Cerebellar nuclear complex (tissue), 1 donor: ENCODE measurements at places on chromosomes 4 and X.

DNA sequence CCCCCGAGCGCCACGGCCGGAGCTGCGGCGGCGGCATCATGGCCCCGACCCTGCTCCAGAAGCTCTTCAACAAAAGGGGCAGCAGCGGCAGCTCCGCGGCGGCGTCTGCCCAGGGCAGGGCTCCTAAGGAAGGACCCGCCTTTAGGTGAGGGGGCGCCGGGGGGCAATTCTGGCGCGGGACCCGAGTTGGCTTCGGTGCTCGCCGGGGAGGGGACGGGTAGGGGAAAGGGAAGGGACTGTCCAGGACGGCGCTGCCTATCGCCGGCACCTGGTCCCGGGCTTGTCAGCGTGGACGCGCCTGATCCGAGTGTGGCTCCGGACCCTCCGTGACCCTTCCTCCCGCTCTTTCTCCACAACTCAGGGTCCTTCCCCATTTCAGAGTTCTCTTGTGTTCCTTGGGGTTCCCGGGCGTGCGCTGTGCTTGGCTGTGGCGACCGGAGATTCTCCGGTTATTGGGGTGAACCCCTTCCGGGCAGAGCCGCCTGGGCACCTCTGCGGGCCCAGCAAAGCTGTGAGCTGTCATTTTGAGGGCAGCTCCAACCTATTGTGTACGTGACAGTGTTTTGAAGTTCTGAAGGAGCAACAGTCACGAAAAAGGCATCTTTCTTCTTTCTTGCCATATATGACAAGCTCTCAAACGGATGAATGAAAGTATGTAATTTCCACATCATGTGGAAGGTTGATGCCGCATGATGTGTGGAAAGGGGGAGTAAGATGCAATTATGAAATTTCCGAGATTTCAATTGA, 522 bp downstream of the FNIP2 start:
- no peak for DNase-seq

DNA sequence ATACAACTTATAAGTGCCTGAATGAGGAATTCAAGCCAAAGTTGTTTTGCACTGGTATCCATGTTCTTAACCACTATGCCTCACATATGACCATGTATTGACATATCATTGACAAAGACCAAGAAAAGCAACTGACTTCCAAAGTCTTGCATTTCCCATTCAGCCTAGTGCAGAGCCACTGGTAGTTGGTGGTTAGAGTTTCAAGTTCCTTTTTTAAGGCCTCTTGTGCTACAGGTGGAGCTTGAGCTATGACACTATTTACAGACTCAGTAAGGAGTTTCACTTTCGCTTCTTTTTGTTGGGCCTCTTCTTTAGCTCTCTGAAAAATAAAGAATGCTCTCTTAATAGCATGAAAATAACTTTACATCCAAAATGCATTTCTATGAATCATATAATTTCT, 763.0 kb downstream of the DMD start:
- DNase-seq, result no peak

GRCh38 chrX:152520653-152521052, 69.5 kb upstream of the GABRA3 start:
- no peak for DNase-seq

- DNase-seq, result no peak
Measured at GRCh38 chrX:39491548-39492297, 606.0 kb downstream of the BCOR start.

- DNase-seq, result no peak
Measured at GRCh38 chr4:37623940-37624339, 62.2 kb downstream of the RELL1 start.

DNA sequence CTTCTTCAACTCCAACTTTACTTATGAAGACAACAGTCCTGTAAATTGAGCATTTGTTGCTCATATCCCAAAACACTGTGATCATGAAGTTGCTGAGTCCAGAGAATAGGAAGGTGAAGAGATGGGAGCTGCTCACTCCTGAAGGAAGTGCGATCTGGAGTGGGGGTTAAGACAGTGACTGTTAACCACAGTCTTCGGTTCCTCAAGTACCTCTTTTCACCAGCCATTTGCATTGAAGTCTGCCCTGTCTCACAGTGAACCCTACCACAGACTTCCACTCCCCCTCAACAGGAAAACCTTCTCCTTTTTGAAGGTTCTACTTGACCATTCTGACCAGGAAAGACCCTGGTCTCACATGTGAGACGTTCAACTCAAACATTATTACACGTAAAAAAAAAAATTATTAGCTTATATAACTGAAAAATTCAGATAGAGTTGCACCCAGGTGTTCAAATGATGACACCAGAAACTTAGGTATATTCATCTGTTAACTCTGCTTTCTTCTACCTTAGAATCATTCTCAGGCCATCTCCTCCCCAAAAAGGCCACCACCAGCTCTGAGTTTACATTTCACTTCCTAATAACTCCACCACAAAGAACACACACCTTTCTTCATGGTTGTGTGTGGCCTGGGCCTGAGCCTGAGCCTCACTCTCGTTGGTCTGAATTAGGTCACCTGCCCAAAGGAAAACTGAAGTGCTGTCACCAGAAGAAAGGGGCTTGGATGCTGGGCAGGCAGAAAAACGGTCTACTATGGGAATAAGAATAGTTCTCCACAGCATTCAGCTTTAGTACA, 199.2 kb downstream of the DCTD start:
- no peak for DNase-seq

DNA sequence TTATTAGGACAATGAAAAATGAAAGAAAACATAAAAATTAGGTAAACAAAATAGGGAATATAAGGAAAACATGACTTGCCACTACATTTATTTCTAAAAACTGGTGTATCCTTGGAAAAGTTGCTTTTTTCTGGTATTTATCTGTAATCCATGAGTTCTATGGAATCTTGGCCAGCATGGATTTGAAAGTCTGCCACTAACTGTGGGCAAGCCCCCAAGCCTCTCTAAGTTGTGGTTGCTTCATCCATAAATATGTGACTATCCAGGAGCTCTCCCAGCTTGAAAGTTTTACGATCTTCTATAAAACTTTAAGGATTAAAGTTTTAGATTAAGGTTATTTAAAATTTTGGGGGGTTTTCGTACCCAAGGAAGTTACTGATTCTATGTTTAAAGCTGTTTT, 21.8 kb downstream of the RPS6KA3 start:
- DNase-seq, result no peak

- no peak for DNase-seq
Measured at GRCh38 chrX:18255059-18255458, 34.4 kb upstream of the BEND2 start.

DNA sequence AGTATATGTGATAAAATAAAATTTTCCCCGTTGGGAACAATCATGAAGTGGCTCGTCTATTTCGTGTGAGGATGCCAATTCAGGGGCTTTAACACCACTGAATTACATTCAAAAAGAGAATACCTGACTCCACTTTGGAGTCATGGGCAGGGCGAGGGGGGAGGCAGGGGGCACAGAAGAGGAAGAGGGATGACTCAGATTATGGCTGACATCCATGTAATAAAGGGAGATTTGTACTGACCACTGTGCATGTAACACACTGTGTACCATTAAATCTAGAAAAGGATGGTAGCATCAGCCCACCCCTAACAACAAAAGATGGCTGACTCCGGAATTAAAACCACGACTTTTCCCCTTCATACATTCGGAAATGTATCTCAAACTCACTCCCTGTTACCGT, 1.3 kb downstream of the SLC9A7 start:
- DNase-seq, result no peak

DNA sequence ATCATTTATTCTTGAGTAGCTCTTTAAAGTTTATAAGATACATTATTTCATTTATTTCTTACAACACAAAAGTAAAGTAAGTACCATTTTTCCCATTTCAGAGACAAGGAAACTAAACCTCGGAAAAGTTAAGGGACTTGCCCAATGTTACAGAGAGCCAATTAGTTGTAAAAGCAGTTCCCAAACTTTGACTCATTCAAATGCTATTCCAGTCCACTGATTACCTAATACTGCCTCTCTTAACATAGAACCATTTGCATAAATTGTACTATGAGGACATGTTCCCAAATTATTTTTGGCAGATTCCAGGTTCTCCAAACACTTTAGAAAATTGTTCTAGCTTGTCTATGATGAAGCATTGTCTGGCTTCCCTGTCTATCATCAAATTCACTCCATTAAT, 45.6 kb upstream of the GRIA3 start:
- DNase-seq, result no peak

- no peak for DNase-seq
Measured at GRCh38 chr4:7698584-7698983, 241.1 kb downstream of the AFAP1 start.

DNA sequence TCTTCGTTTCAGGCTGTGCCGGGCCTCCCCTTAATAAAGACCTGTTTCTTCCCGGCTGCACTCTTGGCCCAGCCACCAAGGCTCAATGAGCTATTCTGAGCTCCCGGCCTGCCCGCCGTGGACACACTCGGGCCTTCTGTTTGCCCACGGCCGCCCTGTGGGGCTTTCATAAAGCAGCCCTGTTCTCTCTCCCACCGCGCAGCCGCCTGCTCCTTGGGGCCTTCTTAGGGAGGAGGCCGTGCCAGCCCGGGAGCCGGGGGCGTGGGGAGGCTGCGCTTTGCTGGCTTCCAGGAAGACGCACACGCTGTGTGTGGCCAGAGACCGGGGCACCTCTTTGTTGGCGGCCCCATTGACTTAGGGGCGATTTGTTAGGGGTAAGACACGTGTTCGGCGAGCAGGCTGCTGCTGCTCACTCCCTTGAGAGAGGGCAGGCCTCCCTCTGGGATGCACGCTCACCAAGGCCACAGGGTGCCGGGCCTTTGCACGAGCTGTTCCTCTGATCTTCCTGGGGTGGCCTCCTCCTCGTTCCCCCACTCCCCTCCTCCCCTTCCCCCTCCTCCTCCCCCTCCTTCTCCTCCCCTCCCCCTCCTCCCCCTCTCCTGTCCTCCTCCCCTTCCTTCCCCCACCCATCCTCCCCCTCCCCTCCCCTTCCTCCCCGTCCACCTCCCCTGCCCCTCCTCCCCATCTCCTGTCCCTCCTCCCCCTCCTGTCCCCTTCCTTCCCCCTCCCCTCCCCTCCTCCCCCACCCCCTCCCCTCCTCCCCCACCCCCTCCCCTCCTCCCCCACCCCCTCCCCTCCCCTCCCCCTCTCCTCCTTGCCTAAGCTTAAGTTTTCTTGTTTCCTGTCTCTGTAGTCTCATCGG, 11.3 kb downstream of the BLOC1S4 start:
- DNase-seq, result no peak

DNA sequence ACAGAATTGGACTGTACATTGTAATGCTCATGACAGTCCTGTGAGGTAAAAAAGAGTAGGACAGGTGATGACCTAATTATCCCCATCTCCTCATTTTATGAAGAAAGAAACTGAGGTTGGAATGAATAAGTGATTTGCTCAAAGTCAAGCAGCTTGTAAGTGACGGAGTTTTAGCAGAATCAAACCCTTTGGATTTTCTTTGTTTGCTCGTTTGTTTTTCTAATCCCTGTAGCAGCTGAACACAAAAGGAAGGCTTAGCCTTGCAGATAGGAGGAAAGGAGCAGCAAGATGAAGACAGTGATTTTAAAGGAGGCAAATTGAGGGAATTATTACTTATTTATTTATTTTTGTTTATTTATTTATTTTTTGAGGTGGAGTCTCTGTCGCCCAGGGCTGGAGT, 528.4 kb upstream of the AMOT start:
- no peak for DNase-seq

DNA sequence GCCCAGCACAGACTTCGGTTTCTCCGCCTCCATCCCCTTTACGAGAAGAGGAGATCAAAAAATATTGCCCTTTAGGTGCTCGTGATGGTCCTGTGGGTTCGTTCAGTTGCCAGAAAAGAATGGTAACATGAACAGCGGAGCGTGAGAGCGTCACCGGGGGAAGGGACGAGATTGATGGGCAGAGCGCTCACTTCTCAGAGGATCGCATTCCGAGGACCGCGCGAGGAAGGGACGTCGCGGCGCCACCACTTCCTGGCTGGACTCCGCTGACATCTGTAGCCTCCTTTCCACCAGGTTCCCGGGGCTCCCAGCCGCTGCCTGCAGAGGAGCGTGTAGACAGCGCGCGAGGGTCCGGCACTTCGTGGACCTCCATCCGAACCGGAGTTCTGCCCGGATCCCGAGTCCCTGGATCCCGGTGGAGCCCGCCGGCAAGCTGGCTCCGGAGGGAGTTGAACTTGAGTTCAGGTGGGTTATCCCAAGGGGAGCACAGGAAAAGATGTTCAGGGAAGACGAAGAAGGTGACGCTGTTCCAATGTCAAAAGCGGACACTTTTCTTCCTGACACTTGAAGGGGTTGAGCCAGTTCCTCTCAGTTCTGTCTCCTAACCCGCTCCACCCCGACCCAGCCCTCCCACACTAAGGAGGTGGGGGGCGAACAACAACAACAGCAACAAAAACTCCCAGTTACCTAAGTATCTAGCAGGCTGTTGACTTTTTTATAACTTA, 484 bp downstream of the GALNTL6 start:
- DNase-seq, result no peak

DNA sequence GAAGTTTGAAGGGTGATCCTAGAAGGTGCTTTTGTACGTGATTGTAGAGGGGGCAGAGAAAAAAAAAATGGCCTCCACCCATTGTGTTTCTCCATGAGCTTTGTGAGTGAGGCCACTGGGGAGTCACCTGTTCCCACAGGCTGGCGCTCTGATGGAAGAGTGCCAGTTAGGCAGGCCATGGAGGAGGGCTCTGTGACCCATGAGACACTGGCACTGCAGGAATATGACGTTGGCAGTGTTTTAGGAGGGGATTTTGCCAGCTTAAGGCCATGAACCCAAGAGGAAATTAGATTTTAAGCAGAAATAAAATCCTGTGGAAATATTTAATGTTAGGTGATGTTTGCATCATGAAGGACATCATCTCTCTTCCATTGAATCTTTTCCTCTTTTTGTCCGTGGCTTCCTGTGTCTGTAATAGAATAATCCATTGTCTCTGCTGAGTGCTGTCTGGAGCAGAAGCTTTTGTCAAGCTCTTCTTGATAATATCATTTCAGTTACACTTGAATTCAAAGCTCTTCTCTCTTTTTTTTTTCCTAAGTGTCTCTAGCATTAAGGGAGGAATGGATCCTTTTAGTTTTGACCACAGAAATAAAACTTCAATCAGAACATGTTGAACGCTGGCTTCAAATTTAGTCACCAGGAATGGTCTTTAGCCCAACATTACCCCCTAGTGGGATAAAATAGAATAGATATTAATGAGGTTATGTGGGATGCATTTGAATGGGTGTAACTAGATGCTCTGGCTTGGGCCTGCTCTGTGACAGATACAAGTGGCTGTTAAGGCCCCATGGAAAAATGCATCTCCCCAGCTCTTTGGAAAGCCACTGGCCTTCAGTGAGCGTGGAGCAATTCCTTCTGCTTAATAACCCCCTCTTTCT, 41.0 kb upstream of the UCP1 start:
- DNase-seq, result no peak
